ENCODE measurements at places on chromosomes 2 and 18.

DNA sequence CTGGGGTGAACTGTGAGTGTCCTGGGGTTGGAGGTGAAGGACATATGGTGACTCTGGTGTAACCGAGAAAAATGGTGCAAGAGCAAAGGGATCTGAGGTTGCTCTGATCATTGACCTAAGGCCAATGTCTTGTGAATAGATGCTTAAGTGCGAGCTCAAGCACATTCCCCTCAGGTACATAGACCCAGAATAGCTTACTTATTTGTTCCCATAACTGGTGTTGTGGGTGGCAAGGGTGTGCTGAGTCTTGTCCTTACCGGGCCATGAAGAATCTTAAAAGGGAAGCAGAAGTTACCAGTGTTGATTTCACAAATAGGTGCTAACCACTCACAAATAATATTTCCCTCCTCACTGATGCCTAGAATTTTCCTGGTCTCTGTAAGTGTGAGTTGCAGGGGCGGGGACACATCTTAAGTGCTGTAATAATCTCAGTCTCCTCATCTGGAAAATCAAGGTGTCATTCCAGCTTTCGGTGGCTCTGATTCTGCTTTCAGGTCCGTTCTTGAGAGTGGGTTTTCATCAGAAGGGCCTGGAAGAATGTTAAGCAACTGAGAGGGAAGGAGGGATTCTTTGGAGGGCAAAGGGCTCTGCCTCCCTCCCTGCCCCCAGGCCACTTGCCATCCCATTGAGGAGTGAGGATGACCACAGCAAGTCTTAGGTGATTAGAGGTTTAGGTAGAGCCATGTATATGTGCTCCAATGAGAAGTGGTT is 54.9 kb downstream of the LIPG start:
- H3K27me3 ChIP-seq, result peaks cover 21% of the 10 kb centered on the region
- H3K4me3 ChIP-seq, result no peak overlapping the region

- H3K27me3 ChIP-seq, result peaks cover 18% of the 10 kb centered on the region
- no peaks in the 10 kb centered on the region for H3K4me1 ChIP-seq
- no peak overlapping the region for H3K4me3 ChIP-seq
- DNase-seq, result no peak
These were observed 39.7 kb downstream of the COL3A1 start for GRCh38 chr2:189013671-189014448.

GRCh38 chr2:7468955-7469354 is 551.7 kb downstream of the RNF144A start:
- H3K27me3 ChIP-seq, result no peaks in the 10 kb centered on the region
- H3K4me1 ChIP-seq, result peaks cover 81% of the 10 kb centered on the region
- H3K36me3 ChIP-seq, result peaks cover 24% of the 10 kb centered on the region
- peak overlapping the region; percentile 60 for H3K4me3 ChIP-seq
- DNase-seq, result no peak

GRCh38 chr2:178477443-178478129 is 814 bp downstream of the FKBP7 start:
- no peaks in the 10 kb centered on the region for H3K27me3 ChIP-seq
- H3K27ac ChIP-seq, result no peak overlapping the region
- peaks cover 3% of the 10 kb centered on the region for H3K36me3 ChIP-seq
- H3K4me3 ChIP-seq, result peak overlapping the region; percentile 100
- H3K4me1 ChIP-seq, result peaks cover 48% of the 10 kb centered on the region
- DNase-seq, result no peak

- no peaks in the 10 kb centered on the region for H3K36me3 ChIP-seq
- H3K27ac ChIP-seq, result no peak overlapping the region
These were observed 301.5 kb upstream of the MGAT5 start for GRCh38 chr2:133952420-133952819.

DNA sequence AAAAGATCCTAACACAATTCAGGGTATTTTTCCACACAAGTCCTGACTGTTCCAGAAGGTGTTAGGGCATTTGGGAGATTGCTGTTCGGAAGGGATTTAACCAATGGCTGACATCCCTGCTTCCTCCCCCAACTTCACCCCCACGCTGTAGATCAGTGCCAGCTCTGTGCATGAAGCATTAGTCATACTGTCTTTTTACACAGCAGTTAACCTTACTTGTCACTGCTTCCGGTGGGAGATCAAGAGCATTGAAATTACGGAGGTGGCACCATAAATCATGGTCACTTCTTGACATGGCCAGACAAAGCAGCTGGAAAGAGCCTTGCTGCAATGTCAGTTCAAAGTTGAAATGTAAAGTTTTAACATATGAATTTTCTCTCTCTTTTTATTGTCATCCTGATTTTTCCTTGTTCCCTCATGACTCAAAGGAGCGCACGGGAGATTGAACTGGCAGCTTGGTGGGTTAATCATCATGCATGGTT is 70.2 kb downstream of the HRH4 start:
- H3K4me3 ChIP-seq, result no peak overlapping the region
- no peaks in the 10 kb centered on the region for H3K36me3 ChIP-seq
- H3K4me1 ChIP-seq, result peaks cover 16% of the 10 kb centered on the region
- H3K27ac ChIP-seq, result no peak overlapping the region
- peak; percentile 15 for DNase-seq

DNA sequence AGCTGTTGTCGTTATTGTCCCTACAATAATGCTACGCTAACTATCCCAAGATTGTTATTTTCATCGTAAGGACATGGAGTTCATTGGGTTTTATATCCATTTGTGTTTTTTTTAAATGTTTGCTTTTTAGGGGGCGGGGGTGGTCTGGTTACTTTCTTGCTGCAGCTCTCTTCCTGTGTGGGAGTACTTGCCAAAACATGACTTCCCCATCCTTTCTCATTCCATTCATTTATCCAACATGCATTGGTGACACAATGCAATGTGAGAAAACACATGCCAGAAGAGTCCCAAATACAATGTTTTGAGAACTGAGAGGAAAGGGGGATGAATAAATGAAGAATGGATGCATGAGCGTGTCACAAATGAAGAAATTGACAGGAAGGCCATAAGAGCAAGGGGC is 55.9 kb downstream of the E2F6 start:
- H3K4me1 ChIP-seq, result no peaks in the 10 kb centered on the region
- no peak overlapping the region for H3K4me3 ChIP-seq
- no peak for DNase-seq

DNA sequence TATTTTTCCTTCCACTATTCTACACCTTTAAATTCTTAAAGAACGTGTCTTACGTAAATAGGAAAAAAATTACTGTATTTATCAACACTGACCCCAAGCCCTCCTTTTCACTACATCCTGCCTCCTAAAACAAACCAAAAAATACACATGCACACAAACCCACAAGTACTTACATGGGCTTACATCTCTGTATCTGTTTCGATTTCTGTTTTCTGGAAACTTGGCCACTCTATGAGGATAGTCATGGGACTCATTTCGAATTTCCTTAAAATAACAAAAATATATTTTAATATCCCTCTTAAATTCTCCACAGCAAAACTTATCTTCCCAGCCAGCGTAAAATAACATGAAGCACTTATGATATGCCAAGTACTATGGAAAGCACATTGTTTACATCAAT is 25.0 kb downstream of the PTPN2 start:
- peak overlapping the region; percentile 17 for H3K27ac ChIP-seq
- peaks cover 29% of the 10 kb centered on the region for H3K36me3 ChIP-seq
- DNase-seq, result no peak
- no peak overlapping the region for H3K4me3 ChIP-seq

DNA sequence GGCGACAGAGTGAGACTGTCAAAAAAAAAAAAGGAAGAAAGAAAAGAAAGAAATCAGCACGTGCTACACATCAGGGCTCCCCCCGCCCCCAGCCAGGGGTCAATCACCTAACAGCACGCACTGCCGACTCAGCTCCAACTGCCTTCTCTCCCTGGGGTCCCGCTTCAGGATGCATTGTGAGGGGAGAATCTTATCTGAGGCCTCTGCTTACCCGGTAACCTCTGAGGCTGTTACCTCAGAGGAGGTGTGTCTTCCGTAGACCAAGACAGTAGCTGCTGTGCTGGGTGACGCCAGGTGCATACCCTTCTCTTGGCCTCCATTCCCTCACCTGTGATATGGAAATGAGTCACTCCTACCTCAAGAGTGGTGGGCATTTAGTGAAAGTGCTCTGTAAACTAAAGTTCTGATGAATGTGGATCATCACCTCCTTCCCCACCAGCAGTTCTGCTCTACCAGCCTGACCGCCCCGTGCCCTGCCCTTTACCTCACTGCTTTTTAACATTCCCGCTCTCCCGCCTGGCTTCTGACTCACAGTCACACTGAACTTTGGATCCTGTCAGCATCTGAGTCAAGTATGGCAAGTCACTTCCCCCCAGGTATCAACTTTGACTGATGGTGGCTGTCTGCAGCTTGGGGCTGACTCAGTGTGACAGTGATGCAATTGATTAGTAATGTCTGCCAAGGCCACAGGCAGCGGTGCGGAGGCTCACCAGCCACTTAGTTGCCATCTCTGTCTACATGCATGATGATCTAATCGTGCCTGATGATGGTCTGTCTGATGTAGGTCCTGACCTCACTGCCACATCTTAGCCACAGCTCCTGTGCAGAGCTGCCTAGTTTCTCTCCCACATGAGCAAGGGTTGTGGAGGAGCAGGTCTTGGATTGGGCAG is 20.1 kb downstream of the ARID5A start:
- DNase-seq, result peak; percentile 85
- peaks cover 11% of the 10 kb centered on the region for H3K36me3 ChIP-seq
- peaks cover 56% of the 10 kb centered on the region for H3K4me1 ChIP-seq
- H3K27ac ChIP-seq, result peak overlapping the region; percentile 75

DNA sequence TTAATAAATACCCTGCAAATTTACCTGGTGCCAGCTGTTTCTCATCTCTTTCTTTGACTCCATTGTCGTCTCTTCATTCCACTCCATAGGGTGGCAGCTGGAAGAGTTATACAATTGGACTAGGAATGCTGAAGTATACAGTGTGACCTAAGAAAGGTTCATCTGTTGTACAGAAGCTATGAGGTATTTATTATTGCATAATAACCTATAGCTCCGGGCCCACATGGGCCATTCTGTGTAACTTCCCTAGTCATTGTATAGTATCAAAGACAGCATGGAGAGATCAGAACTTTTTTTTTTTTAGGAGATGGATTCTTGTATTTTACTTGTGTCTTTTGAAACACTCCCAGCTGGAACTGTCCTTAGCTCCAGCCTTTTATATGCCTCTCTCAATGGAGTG is 26.2 kb downstream of the BMP10 start:
- H3K4me3 ChIP-seq, result no peak overlapping the region
- no peaks in the 10 kb centered on the region for H3K4me1 ChIP-seq
- no peak for DNase-seq
- H3K36me3 ChIP-seq, result no peaks in the 10 kb centered on the region

DNA sequence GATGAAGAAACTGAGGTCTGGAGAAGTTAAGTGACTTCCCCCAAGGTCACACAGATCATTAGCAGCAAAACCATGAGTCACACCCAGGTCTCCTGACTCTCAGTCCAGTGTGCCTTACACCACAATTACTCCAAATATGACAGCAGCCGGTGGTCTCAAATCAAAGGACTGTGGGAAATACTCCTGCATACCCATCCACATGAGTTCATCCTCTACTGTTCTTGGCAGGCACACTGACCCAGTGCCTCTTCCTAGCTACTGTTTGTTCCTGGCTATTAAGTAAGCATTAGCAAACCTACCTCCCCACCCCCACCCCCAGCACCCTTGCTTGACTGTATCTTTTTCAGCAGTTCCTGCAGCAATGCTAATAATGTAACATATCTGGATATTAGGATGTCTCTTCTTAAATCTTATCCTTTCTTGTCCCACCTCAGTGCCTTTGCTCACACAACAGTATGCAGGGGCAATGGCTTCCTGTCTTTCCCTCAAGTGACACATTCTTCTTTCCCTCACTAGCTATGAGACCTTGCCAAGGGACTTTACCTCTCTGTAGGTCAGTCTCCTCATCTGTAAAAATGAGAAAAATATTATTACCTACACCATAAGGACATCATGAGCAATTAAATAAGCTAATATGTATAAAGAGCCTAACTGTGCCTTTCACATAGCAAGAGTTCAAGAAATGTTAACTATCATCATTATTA is 46.2 kb downstream of the FAM98A start:
- H3K27me3 ChIP-seq, result no peaks in the 10 kb centered on the region
- peaks cover 6% of the 10 kb centered on the region for H3K4me1 ChIP-seq
- no peak overlapping the region for H3K4me3 ChIP-seq
- H3K36me3 ChIP-seq, result peaks cover 1% of the 10 kb centered on the region

GRCh38 chr2:52391621-52392020 is 1359.7 kb upstream of the NRXN1 start:
- no peak overlapping the region for H3K4me3 ChIP-seq
- DNase-seq, result no peak
- H3K4me1 ChIP-seq, result no peaks in the 10 kb centered on the region
- H3K27me3 ChIP-seq, result no peaks in the 10 kb centered on the region
- H3K36me3 ChIP-seq, result no peaks in the 10 kb centered on the region

- no peaks in the 10 kb centered on the region for H3K27me3 ChIP-seq
- H3K27ac ChIP-seq, result no peak overlapping the region
- DNase-seq, result no peak
- no peaks in the 10 kb centered on the region for H3K36me3 ChIP-seq
- H3K4me1 ChIP-seq, result no peaks in the 10 kb centered on the region
These were observed 26.4 kb downstream of the CAPN13 start for GRCh38 chr2:30780776-30781330.

DNA sequence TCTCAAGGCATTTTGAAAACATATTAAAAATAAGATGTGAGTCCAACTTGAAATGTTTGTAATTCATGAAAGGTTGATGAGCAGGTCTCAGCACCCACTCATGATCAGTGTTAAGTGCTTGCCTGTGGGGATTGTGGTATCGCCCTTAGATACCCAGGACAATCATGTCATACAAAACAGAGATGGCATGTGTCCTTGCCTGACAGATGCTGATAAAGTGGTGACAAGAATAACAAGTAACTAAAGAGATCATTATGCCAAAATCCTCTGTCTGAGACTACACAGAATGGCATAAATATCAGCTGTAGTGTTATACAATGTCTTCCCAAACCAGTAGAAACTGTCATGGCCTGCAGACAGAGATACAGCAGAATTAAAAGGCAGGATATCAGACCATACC is 930.3 kb downstream of the SUCLG1 start:
- no peaks in the 10 kb centered on the region for H3K27me3 ChIP-seq
- H3K4me1 ChIP-seq, result no peaks in the 10 kb centered on the region
- no peak for DNase-seq
- H3K4me3 ChIP-seq, result no peak overlapping the region
- H3K36me3 ChIP-seq, result no peaks in the 10 kb centered on the region
- no peak overlapping the region for H3K27ac ChIP-seq

DNA sequence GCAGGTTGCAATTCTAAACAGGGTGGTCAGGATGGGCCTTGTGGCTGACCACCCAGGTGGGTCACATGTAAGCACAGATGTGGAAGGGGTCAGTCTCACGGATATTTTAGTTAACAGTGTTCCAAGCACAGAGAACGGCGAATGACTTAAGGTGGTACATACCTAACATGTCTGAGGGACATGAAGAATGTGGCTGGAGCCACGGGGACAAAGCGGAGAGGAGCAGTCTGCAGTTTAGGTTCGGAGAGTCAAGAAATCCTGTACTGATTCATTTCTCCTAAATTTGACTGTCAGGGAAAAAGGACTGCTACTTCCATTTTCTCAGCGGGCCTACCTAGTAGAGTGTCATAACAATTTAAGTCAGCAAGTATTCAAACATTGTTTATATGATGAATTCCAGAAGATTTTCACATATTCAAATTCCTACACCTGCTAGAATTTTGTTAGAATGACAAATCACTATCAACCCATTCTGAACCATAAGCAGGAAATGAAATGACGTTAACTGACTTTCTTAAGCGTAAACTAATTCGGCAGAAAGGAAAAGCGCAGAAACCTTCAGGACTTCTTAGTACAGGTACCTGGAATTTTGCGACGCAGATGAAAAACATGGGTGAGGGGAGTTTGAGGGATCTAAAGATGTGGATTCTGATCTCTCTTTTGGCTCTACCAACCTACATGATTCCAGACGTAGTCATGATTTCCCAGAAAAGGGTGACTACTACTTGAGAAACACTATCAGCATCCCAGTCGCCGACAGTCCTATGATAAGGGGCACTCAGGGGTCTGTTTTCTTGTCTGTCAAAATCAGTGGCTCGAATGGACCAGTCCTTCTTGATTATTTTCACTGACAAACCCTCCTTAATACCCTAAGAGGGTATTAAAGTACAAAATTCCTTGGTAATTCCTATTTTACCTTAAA is 41.3 kb downstream of the PTPN2 start:
- no peaks in the 10 kb centered on the region for H3K27me3 ChIP-seq
- peak overlapping the region; percentile 45 for H3K27ac ChIP-seq
